ENCODE measurements at places on chromosomes 6 and 20.

GRCh38 chr6:101758368-101758767 lies 364.9 kb downstream of the GRIK2 start:
- no peak for DNase-seq

- no peak for DNase-seq
Measured at GRCh38 chr6:137700751-137701477, 166.1 kb upstream of the TNFAIP3 start.

DNA sequence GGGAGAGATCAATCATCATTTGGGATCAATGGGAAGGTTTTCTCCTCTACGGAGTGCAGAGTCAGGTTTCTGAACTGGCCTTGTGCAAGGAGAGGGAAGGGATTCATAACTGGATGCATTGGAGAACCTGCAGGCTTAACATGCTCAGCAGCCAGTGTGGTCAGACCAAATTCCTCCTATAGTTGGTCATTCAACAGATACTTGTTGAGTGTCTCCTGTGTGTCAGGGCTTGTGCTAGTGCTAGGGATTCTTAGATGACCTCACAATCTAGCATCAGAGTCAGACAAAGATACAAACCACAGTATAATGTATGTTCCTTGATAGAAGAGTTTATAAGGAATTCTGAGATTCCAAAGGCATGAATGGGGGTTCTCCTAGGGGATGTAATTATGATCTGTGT lies 23.9 kb downstream of the RALY start:
- no peak for DNase-seq

DNA sequence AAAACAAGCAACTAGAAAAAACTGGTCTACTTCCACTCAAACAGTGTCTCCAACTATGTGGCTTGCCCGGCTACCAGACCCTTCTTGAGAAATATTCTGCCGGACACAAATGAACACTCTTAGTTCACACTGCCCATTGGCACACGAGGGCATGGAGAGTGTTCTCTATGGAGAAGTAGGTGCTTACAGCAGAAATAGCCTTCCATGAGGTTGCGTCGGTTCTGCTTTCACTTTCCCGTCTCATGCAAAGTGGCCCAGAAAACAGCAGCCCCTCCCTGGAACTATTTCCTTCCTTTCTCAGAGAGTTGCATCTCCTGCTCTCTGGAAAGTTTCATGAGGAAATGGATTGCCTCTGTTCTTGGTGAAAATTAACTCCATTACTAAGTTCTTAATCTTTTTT lies 9.5 kb upstream of the HLA-DOA start:
- no peak for DNase-seq

DNA sequence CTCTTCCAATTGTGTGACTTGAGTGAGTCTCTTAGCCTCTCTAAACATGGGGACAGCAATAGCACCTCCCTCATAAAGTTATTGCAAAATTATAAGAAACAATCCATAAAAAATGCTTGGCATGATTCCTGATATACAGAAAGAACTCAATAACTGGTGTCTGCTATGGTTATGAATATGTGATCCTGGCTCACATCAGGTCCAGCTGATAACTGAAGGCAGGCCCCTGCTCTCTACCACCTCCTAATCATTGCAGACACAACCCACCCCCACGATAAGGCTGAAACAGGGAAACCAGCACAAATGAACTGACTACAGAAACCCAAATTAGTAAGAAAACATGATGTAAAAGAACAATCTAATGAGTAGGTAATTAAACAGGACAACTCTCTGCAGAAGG lies 5.4 kb downstream of the TRIM15 start:
- DNase-seq: no peak

DNA sequence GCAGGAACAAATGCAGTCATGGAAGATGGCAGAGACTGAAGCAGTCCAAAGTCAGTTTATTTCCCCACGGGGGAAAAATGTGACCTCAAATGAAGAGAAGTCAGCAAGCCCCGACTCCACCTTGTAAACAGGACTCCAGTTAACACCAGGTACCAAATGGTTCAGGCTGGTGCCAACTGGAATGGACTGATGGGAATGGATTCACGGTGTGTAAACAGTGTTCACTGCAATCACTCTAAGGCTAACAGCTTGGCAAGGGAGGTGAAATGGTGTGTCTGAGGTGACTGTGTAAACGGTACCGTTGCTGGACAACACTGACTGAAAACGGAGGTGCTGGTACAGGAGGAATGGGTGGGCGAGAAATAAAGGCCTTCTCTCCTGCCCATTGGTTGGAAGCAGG lies 12.0 kb downstream of the PLAGL2 start:
- no peak for DNase-seq

- DNase-seq: no peak
Measured at GRCh38 chr6:17871836-17872235, 115.6 kb downstream of the KIF13A start.

DNA sequence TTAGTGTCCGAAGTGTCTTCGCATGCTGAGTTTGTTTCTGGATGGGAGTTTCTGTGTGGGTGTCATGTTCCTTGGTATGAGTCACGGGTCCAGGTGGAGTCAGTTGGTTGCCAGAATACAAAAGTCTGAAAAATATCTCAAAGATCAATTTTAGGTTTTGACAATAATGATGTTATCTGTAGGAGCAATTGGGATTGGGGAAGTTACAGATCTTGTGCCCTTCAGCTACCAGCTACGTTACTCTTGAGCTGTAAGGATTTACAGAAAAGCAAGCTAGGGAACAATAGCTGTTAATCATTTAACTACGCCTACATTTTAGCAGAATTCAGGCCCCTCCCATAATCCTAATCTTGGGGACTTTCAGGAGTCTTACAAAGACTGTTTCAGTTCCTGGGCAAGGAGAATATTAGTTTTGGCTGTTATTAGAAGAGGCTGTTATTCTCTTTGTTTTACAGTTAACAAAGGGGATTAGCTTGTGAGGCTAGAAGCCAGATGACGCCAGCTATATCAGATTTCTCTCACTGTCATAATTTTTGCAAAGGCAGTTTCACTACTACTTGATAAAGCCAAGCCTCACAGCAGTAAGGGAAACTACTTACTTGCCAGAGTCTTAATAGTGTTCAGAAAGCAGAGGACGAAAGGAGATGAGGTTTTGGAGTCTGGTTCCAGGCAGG lies 15.4 kb upstream of the SLC22A16 start:
- peak; percentile 39 for DNase-seq

- DNase-seq: no peak
Measured at GRCh38 chr6:139325125-139325524, 33.3 kb upstream of the TXLNB start.

GRCh38 chr6:105510746-105511145 lies 107.9 kb upstream of the PREP start:
- DNase-seq: no peak

GRCh38 chr20:37416848-37417616 lies 71.1 kb downstream of the SRC start:
- DNase-seq: peak; percentile 40

GRCh38 chr20:23139524-23139923 lies 53.4 kb upstream of the CD93 start:
- no peak for DNase-seq

GRCh38 chr6:157325069-157325805 lies 1.9 kb upstream of the TMEM242 start:
- no peak for DNase-seq

GRCh38 chr6:130032758-130033340 lies 14.5 kb downstream of the L3MBTL3 start:
- DNase-seq: no peak

DNA sequence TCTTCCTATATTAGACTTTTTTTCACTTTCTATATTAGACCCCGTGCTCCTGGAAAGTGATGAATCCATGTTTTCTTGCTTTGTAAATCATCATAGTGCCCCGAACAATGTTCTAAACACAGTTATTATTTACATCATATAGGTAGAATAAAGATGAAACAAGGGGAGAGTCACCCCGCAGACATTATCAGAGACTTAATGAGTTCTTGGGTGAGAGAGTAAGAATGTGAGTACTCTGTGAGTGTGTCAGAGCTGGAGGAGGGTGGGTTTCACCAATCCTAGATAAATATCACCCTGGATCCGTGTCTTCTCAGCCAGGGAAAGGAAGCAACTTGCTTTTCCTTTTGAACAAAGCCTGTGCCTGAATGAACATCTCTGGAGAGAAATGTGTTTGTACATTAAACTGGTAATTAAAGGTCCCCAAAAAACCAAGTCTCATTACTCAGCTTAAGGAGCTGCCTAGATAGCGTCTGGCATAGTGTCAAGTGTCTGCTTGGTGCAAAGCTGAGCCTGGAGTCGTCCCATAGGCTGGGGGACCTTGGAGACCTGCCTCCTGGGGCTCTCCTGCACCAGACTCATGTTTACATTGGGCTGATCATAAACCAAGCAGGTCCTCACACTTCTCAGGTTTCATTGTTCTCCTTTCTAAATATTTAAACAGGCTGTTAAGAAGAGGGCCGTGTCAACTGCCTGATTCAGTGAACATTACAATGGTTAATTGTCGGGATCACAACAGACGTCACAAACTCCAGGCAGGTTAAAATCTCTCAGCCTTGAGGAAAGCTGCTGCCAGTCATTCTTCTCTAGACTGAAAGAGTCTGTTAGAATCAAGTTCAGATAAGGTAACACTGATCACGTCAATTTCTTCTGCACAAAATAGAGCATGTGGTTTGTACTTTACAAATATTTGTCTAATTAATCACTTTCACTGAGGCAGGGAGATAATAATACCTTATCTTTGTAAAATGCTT lies 179.7 kb upstream of the MYLIP start:
- DNase-seq: peak; percentile 78

DNA sequence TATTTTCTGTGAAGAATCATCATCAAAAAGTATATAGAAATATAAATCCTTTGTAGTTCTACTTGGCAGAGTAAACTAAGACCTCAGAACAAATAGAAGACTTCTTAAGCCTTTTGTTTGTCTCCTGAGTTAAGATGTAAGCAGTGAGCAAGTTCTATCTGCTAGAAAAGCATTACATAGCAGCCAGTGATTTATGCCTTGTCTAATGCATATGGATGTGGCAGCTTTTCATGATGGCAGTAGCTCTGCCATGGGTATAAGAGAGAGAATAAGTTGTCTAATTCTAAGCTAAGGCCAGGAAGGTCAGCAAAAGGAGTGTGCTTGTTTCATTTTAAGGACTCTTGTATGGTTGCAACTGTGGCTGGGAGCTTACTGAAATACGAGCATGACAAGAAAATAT lies 920.2 kb downstream of the GRIK2 start:
- DNase-seq: peak; percentile 1

- no peak for DNase-seq
Measured at GRCh38 chr6:34104186-34104585, 41.7 kb downstream of the GRM4 start.

- peak; percentile 75 for DNase-seq
Measured at GRCh38 chr6:35469751-35470662, 1.8 kb downstream of the RPL10A start.

DNA sequence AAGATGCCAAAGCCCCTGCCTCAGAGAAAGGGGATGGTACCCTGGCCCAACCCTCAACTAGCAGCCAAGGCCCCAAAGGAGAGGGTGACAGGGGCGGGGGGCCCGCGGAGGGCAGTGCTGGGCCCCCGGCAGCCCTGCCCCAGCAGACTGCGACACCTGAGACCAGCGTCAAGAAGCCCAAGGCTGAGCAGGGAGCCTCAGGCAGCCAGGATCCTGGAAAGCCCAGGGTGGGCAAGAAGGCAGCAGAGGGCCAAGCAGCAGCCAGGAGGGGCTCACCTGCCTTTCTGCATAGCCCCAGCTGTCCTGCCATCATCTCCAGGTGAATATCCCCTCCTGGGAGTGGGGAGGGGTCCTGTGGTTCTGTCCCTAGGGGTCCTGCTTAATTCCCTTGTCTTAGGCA lies 1.1 kb downstream of the MYLK2 start:
- no peak for DNase-seq

- no peak for DNase-seq
Measured at GRCh38 chr6:167153521-167153959, 4.2 kb downstream of the GPR31 start.

GRCh38 chr6:45472382-45472781 lies 94.6 kb upstream of the SUPT3H start:
- DNase-seq: no peak

GRCh38 chr20:13996265-13996664 lies 949 bp downstream of the MACROD2 start:
- peak; percentile 44 for DNase-seq

GRCh38 chr6:31586599-31587281 lies 663 bp downstream of the LST1 start:
- DNase-seq: no peak

DNA sequence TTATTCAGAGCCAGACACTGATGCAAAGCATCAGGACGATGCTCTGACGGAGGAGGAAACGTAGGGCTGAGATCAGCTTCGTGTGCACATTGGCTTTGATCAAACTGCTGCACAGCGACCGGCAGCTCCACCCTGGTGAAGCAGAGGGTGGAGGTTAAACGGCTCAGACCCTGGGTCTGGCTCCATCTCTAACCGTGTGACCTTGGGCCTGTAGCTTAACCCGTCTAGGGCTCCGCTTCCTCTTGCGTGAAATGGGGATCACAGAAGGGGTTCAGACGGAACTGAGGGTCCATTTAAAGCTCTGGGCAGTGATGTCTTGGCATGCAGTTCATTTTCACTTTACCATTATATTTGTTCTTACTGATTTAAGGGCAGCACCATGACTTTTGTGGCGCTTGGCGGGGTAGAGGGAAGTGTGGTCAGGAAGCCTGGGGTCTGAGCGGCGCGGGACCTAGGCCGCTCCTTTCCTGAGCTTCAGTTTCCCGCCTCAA lies 644 bp downstream of the RBL1 start:
- peak; percentile 73 for DNase-seq

DNA sequence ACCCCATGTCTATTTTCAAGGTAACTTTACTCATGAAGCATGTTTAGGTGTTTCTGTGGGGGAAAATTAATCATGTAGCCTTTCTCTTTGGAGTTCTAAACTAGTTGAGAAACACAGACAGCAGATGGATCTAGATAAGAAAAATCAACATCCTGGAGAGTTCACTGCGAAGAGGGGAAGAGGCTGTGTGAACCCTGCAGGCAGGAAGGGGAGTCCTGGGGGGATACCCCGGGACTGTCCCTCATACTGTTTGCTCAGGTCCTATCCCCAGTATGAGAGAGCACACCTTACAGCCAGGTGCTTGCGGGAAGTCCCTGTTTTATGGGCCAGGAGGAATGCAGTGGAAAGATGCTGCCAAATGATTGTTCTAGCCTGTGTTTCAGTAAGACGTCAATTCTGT lies 32.7 kb downstream of the CHMP4B start:
- DNase-seq: no peak

- no peak for DNase-seq
Measured at GRCh38 chr6:165081944-165082532, 227.4 kb downstream of the C6orf118 start.

DNA sequence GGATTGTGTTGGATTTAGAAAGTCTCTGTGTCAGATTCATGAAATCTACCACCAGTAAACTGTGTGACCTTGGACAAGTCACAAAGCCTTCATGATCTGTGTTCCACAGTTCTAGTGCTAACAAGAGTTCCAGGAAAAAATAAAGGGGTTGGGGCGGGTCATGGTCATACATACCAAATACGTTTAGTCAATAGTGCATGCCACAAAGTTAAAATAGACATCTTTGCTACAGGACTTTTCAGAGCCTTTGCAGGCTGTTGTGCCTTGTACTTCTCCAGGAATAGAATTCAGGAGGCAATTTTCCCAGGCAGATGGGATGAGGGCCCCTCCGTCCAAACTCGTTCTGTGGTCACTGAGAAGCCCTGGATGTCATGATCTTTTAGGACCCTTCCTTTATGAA lies 127.2 kb downstream of the EYA2 start:
- no peak for DNase-seq

GRCh38 chr6:112470376-112470775 lies 123.2 kb downstream of the RFPL4B start:
- no peak for DNase-seq

- peak; percentile 64 for DNase-seq
Measured at GRCh38 chr6:7468382-7469081, 72.9 kb upstream of the DSP start.

GRCh38 chr20:47368301-47368700 lies 11.8 kb upstream of the ZMYND8 start:
- no peak for DNase-seq

- DNase-seq: peak; percentile 67
Measured at GRCh38 chr20:45407067-45407745, 883 bp upstream of the DBNDD2 start.

All from NCI-H82 (cell line).